AG09309 (cell line): ENCODE measurements at places on chromosomes 6 and 20.

- DNase-seq, result no peak
Measured at GRCh38 chr20:56428881-56429280, 16.8 kb downstream of the CASS4 start.

DNA sequence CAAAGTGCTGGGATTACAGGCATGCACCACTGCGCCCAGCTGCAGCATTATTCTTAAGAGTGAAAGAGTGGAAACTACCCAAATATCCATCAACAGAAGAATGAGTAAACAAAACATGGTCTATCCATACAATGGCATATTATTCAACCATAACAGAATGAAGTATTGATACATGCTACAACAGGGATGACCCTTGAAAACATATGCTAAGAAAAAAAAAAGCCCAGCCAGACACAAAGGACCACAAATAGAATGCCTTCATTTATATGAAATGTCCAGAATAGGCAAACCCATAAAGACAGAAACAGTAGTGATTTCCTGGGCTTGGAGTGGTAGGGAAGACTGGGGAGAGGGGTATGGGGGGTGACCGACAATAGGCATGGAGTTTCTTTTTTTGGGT, 7.1 kb downstream of the TUBB2B start:
- DNase-seq, result no peak

GRCh38 chr6:25660512-25660911, 8.5 kb downstream of the SCGN start:
- DNase-seq, result peak; percentile 25

GRCh38 chr6:165662749-165663376, at the start of gene PDE10A:
Gene PDE10A (minus strand): TSS chr6:165663241. CDS start chr6:165662811, 430 bp downstream.
- DNase-seq, result no peak

DNA sequence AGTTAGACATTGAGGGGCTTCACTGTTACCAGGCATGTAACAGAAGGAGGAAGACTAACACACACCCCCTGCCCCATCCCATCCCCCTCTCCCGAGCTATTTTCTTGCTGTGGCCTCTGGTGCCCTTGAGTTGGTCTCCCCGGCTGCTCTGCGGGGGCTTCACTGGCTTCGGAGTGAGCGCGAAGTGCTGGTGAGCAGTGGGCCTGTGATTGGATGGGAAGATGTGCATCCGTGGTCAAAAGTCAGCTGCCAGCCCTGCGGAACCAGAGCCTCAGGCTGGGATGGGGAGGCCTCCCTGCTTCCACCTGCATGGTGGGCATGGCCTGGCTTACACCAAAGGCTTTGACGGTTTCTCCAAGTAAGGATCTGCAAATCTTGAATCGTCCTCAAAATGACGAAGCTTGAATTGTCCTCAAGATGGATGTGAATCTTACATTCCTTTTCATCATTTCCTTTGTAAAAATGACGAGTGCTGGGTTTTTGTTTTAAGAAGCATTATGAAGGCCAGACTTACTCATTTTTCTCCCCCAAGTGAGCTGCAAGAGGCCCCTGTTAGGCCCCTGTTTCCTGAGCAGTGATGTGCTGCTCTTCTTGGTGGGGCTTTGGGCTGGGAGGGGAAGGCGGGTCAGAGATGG, 23.7 kb downstream of the SPATA2 start:
- DNase-seq, result no peak

DNA sequence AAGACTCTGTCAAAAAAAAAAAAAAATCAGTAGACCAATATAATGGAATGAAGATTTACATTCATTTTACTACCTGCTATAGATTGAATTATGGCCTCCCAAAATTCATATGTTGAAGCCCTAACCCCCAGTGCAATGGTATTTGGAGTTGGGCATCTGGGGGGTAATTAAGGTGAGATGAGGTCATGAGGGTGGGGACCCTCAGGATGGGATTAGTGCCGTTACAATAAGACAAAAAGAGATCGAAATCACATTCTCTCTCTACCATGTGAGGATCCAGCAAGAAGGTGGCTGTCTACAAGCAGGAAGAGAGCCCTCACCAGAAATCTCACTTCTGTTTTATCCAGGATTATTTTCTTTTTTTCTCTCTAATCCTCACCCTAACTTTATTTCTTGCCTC, 100.6 kb upstream of the LOC128125822 start:
- no peak for DNase-seq

- DNase-seq, result no peak
Measured at GRCh38 chr6:131255911-131256310, 120.6 kb downstream of the AKAP7 start.

GRCh38 chr6:167141667-167142432, 15.9 kb downstream of the GPR31 start:
- no peak for DNase-seq

GRCh38 chr6:96186516-96187195, 170.9 kb downstream of the FUT9 start:
- DNase-seq, result no peak

- no peak for DNase-seq
Measured at GRCh38 chr20:2455771-2456497, 14.7 kb downstream of the SNRPB start.

DNA sequence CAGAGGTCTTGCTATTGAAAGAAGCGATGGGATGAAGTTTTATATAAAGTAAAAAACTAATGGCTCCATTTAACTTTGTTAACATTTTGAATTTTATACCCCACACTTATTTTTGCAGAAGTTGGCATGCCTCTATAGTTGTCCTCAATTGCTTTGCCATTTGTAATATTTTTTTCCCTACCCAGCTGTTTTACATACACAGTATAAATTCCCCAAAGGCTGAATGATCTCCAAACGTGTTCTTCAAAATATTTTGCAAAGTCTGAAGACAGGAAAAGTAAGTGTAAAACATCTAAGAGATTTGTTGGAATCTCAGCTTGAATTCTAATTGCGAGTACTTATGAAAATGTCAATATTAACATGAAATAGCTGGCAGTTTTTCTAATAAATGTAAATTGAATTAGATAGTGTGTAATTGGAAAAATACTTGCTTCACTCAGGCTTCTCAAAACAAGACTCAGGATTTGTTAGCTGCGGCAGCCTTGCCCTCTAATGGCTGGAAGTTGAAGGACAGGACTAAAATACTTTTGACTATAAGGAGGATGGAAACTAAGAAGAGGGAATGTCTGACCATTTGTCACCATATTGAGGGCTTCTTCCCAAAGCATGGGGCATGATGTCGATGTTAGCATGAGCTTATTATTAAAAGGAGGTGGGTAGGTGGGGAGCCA, 226.8 kb downstream of the UST start:
- no peak for DNase-seq

DNA sequence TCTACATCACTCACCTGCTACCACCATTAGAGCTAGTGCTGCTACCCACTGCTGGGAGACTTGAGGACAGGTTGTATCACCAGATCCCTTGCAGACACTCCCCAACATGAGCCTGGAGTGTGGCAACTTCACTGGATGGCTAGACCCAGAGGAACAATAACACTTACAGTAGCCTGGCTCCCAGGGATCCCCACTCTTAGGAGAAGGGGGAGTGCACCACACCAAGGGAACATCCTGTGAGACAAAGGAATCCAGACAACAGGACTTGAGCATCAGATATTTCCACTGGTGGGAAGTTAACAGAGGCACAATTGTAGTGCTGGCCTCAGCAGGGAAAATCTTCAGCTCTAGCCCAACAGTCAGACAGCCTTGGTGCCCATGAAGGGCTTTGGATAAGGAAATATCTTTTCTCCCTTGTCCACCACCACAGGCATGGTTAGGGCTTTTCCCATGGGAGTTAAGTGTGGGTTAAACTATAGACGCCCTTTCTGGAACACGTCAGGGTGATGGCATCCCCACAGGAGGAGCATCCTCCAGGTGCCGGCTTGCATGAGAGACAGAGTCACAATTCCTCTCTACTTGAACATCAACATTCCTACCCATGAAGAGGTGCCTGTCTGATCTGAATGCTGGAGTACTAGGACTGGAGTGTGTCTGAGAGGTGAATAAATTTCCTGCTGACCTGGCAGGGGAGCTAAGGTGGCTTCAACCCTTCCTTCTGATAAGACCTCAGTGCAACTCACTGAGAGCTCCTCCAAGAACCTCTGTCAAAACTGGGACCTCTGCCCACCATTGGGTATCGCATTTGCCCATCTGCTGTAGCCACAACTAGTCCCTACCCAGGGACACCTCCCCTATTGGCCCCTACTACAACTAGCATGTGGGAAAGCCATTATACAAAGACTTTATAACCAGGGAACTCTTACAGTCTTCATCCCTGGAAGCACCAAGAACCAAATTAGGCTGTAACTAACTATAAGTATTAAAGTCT, 55.4 kb upstream of the SIRPG start:
- DNase-seq, result no peak

DNA sequence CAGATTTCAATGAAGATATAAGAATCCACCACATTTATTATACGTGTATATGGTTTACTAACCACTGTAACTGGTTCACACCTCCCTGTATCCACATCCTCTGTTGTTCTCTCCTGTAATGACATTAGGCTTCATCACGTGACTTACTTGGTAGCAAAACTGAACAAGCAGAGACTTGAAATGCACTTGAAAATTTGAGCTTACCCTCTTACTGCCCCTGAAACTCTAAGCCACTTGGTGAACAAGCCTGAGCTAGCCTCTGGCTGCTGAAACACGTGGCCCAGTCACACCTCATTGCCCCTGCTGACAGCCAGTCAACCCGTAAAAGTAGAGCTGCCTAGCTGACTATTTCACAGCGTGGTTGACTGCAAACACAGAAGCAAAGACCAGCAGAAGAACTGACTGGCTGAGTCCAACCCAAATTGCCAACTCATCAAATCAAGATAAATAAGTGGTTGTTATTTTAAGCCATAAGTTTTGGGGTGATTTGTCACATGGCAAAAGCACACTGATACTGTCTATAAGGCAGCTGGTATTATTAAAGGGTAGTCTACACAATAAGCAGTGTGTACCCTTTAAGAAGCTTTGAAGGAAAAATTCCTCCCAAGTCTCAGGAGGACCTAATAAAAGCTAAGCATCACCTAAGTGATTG, 109.0 kb downstream of the RALGAPA2 start:
- DNase-seq, result no peak

DNA sequence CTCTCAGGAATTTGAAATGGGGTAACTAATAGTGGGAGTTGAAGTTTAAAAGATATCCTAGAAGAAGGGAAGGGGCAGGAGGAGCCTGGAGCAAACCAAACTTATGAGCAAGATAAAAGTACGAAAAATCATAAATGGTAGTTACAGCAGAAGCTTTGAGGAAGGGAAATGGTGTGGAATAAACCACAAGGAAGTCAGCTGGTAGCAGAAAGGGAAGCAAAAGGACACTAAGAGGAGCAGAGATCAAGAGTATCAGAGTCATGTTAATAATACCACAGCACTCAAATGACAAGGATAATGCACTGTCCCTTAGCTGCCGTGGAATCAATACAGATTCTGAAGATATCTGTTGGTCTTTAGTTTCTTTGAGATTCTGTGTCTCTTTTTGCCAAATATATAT, 44.9 kb upstream of the CCDC28A start:
- no peak for DNase-seq

- DNase-seq, result peak; percentile 37
Measured at GRCh38 chr6:156017838-156018237, 562.2 kb upstream of the NOX3 start.

DNA sequence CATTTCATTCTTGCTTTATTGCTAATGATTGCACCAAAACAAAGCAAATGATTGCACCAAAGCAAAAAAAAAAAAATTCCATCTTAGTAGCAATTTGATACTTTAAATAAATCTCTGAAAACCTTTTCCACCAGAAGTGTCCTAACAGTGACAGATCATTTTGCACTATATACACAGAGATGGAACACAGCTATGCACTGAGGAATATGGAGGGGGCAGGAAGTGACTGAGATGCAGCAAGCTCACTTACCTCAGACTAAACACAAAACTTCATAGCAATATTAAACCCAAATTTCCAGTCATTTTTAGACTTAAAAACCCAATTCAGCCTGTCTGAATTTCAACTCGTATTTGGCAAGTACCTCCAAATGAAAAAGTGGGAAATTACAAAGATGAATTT, 41.2 kb downstream of the HIVEP2 start:
- no peak for DNase-seq

DNA sequence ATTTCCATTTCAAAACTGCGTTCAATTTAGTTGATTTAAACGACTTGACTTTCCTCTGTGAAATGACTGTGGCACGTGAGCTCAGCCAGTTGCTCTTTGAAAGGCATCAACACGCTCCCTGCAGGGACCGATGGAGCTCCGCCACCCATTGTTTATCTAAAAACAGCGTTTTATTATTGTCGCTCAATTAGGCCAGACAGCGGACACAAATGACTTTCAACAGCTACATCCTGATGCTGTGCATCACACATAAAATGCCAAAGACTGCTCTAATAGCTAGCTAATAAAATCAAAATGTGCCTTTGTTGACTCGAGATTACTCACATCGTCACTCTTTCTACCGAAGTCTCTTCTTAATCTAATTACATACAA, 332.5 kb downstream of the CD83 start:
- DNase-seq, result no peak

DNA sequence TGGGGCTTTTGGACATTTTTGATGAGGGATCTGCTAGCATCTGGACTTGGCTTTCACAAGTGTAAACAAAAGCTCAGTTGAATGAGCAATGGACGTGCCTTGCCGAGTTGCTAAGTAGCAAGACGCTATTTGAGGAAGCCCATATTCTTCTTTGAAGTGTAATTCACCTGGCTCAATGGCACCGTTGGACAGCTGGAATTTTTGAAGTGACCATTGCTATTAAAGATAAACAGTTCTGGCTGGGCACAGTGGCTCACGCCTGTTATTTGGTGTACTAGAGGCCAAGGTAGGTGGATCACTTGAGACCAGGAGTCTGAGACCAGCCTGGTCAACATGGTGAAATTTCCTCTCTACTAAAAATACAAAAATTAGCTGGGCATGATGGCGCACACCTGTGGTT, 88.8 kb upstream of the SOX4 start:
- DNase-seq, result no peak

DNA sequence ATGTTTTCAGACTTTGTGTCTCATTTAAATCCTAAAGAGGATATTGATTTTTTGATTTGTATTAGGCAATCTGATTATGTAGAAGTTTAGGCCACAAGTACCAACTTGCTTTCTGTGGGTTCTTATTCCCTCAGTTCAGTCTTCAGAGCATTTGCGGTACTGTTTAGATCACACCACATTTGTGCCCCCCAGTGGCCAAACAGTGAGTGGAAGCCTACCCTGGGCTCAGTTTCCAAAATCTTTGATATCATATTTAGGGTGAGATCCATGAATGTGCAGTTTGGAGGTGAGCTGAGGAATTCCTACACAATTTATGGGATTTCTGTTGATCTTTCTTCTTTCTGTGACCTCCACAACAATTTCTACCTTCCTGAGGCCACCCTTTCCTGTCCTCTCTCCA, 92.3 kb upstream of the FUT9 start:
- no peak for DNase-seq

GRCh38 chr6:9936551-9936950, 478.3 kb downstream of the TFAP2A start:
- no peak for DNase-seq
